Lung (tissue), 17 donors: ENCODE measurements at places on chromosomes 1 and 21. TPM values are rescaled to one million over a fixed set of nuclear protein-coding genes. Genes with fewer than 3 reads are reported as not detected.

- H3K4me1 ChIP-seq, result peaks cover 18% of the 10 kb centered on the region
- H3K4me3 ChIP-seq, result no peak overlapping the region
- DNase-seq, result no peak
These were observed 98.6 kb downstream of the RNF220 start for GRCh38 chr1:44503625-44504024.

DNA sequence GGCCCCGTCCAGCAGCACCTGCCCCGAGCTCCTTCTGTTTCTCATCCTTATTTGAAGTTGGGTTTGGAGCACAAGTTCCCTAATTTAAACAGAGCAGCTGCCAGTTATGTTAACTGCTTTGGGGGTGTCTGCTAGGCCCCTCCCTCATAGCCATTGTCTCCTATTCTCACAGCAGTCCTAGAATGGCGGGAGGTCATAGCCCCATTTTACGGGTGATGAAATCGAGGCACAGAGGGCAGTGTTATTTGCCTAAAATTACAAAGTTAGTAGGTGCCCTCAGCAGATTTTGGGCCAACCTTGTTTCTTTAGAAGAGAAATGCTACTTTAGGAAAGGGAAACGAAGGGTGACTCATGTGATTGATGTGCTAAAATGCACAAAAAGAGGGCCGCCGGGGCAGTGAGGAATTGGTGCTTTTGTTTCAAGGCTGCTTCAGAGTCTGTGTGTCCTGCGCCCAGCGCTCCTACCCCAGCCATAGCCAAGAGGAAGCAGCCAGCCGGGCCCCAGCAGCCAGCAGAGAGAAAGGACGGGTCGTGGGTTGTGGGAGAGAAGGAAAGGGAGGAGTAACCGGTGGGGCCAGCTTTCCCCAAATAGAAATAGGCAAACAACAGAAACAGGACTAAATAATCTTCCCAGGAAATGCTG, 13.0 kb downstream of the VANGL1 start:
- H3K27ac ChIP-seq, result no peak overlapping the region
- peak; percentile 34 for DNase-seq
- H3K36me3 ChIP-seq, result peaks cover 11% of the 10 kb centered on the region
- H3K27me3 ChIP-seq, result no peaks in the 10 kb centered on the region
- no peak overlapping the region for H3K4me3 ChIP-seq

GRCh38 chr1:160567858-160568682, 11.2 kb downstream of the CD84 start:
- H3K27me3 ChIP-seq, result no peaks in the 10 kb centered on the region
- no peak overlapping the region for H3K4me3 ChIP-seq
- H3K36me3 ChIP-seq, result no peaks in the 10 kb centered on the region
- DNase-seq, result peak; percentile 17

GRCh38 chr1:6634371-6635052, 9.8 kb downstream of the THAP3 start:
- H3K4me3 ChIP-seq, result no peak overlapping the region
- H3K4me1 ChIP-seq, result no peaks in the 10 kb centered on the region
- H3K27me3 ChIP-seq, result no peaks in the 10 kb centered on the region
- H3K27ac ChIP-seq, result no peak overlapping the region
- peak; percentile 57 for DNase-seq
- peaks cover 9% of the 10 kb centered on the region for H3K36me3 ChIP-seq

GRCh38 chr1:44851308-44851707, 8.3 kb upstream of the PTCH2 start:
- H3K27me3 ChIP-seq, result no peaks in the 10 kb centered on the region
- H3K4me1 ChIP-seq, result no peaks in the 10 kb centered on the region
- no peak overlapping the region for H3K4me3 ChIP-seq
- no peak overlapping the region for H3K27ac ChIP-seq
- DNase-seq, result no peak

The ZNF593OS gene
- not detected for total RNA-seq

- DNase-seq, result peak; percentile 44
- H3K27me3 ChIP-seq, result no peaks in the 10 kb centered on the region
- no peak overlapping the region for H3K27ac ChIP-seq
- no peaks in the 10 kb centered on the region for H3K4me1 ChIP-seq
These were observed 23.4 kb downstream of the COA7 start for GRCh38 chr1:52674497-52675384.

The HENMT1 gene
- 5.7 TPM for total RNA-seq

The LPAR3 gene
- 8.3 TPM for total RNA-seq

The KRTAP6-3 gene
- total RNA-seq, result not detected

GRCh38 chr21:42040411-42041180, 30.4 kb upstream of the ZBTB21 start:
- H3K4me1 ChIP-seq, result peaks cover 10% of the 10 kb centered on the region
- peak; percentile 25 for DNase-seq
- H3K27me3 ChIP-seq, result no peaks in the 10 kb centered on the region
- no peaks in the 10 kb centered on the region for H3K36me3 ChIP-seq

DNA sequence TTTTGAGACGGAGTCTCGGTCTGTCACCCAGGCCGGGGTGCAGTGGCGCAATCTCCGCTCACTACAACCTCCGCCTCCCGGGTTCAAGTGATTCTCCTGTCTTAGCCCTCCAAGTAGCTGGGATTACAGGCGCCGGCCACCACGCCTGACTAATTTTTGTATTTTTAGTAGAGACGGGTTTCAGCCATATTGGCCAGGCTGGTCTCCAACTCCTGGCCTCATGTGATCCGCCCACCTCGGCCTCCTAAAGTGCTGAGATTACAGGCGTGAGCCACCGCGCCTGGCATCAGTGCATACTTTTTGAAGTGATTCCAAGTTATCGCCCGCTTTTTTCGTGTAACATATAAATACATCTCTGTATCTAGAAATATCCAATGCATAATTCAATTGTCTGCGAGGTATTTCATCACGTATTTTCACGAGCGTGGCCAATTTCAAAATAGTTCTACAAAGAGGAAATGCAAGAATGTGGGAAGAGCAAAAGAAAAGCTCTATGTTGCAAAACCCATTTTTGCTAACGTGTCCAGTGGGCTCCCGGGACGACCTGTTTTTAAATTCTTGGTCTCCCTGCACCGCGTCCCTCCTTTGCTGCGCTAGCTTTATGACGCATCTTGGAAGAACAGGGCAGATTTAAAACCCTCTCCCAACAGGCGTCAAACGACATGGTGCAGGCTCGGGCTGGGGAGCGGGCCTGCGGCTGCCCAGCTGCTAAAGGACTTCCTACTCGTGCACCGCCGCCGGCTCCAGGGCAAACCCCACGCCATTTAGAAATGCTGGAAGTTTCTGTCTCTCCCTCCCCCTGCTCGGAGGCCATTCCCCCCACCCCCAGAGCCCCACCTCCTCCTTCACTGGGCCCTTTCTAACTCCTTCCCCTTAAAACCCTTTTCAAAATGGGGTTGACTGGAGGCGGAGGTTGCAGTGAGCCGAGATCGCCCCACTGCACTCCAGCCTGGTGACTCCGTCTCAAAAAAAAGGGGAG, 923 bp upstream of the IFNGR2 start:
- no peaks in the 10 kb centered on the region for H3K36me3 ChIP-seq
- no peaks in the 10 kb centered on the region for H3K27me3 ChIP-seq
- peaks cover 15% of the 10 kb centered on the region for H3K4me1 ChIP-seq
- DNase-seq, result peak; percentile 85

DNA sequence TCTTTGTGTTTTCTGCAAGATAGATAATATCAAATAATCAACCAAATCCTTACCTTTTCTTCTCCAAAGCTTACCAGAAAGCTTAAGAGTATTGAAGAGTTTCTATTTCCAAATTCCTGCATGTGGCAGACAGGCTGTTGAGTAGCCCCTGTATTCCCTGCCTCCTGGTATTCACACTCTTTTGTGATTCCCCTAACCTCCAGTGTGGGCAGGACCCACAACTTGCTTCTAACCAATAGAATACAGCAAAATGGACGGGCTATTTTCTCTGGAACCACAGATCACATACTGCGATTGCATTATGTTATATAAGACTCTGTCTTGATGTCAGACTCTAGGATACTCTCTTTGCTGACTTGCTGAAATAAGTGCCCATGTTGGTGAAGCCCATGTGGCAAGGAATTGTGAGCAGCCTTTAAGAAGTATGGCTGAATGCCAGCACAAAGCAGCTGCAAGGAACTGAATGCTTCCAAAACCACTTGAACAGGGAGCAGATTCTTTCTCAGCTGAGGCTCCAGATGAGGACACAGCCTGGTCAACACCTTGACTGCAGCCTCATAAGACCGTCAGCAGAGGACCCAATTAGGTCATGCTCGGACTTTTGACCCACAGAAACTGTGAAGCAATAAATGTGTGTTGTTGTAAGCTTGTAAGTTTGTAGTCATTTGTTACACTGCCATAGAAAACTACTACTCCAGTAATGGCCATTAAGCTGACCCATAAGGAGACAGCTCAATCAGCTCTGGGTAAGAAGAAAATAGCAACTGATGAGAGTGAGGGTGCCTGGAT, 47.9 kb upstream of the PLXNA2 start:
- DNase-seq, result peak; percentile 15
- no peak overlapping the region for H3K27ac ChIP-seq
- H3K36me3 ChIP-seq, result no peaks in the 10 kb centered on the region

- H3K27ac ChIP-seq, result no peak overlapping the region
- no peak overlapping the region for H3K4me3 ChIP-seq
- H3K4me1 ChIP-seq, result no peaks in the 10 kb centered on the region
- DNase-seq, result no peak
- no peaks in the 10 kb centered on the region for H3K27me3 ChIP-seq
These were observed 19.6 kb downstream of the FBXO2 start for GRCh38 chr1:11634365-11635192.

GRCh38 chr1:91160363-91161075, 138.7 kb upstream of the ZNF644 start:
- H3K27me3 ChIP-seq, result no peaks in the 10 kb centered on the region
- DNase-seq, result no peak
- H3K4me3 ChIP-seq, result no peak overlapping the region
- H3K27ac ChIP-seq, result no peak overlapping the region
- H3K4me1 ChIP-seq, result no peaks in the 10 kb centered on the region

The NHLH1 gene
- 0.18 TPM for total RNA-seq

DNA sequence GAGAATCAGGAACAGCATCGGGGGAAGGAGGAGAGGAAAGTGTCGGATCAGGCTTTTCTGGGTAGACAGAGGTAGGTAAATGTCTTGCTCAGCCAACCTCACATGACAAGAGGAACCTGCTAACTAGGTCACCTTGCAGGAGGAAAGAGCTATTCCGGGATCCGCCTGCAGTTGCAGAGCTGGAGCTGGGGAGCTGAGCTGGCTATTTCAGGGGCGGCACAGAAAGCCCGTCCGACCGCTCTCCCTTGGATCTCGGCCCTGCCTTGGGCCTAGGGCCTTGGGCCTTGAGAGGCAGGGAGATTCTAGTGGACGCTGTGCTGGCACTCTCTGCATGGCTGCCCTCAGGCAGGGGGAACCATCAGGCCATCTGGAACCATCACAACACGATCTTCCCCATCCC, 56.5 kb upstream of the CTPS1 start:
- no peaks in the 10 kb centered on the region for H3K36me3 ChIP-seq
- H3K4me3 ChIP-seq, result no peak overlapping the region
- H3K4me1 ChIP-seq, result no peaks in the 10 kb centered on the region
- no peak overlapping the region for H3K27ac ChIP-seq

The FCER1A gene
- not detected for total RNA-seq

GRCh38 chr1:98201666-98202081, 280.8 kb upstream of the DPYD start:
- DNase-seq, result no peak
- H3K4me3 ChIP-seq, result no peak overlapping the region
- H3K36me3 ChIP-seq, result no peaks in the 10 kb centered on the region
- no peaks in the 10 kb centered on the region for H3K4me1 ChIP-seq
- no peaks in the 10 kb centered on the region for H3K27me3 ChIP-seq

- H3K4me3 ChIP-seq, result no peak overlapping the region
- no peaks in the 10 kb centered on the region for H3K27me3 ChIP-seq
- DNase-seq, result no peak
- no peak overlapping the region for H3K27ac ChIP-seq
These were observed 80.0 kb upstream of the TIAM1 start for GRCh38 chr21:31424058-31424457.

- H3K27ac ChIP-seq, result no peak overlapping the region
- H3K4me3 ChIP-seq, result no peak overlapping the region
- H3K4me1 ChIP-seq, result no peaks in the 10 kb centered on the region
- no peaks in the 10 kb centered on the region for H3K36me3 ChIP-seq
- no peaks in the 10 kb centered on the region for H3K27me3 ChIP-seq
These were observed 65.3 kb upstream of the MAGI3 start for GRCh38 chr1:113325022-113325421.

The TESK2 gene
- 8.7 TPM for total RNA-seq

The ACOT7 gene
- 37.4 TPM for total RNA-seq

GRCh38 chr1:94658221-94658620, 116.7 kb upstream of the F3 start:
- H3K4me1 ChIP-seq, result peaks cover 8% of the 10 kb centered on the region
- no peak for DNase-seq
- H3K4me3 ChIP-seq, result no peak overlapping the region
- H3K27ac ChIP-seq, result no peak overlapping the region

GRCh38 chr1:8354038-8354437, 36.1 kb downstream of the SLC45A1 start:
- peaks cover 8% of the 10 kb centered on the region for H3K36me3 ChIP-seq
- no peak overlapping the region for H3K27ac ChIP-seq
- H3K4me3 ChIP-seq, result no peak overlapping the region
- no peaks in the 10 kb centered on the region for H3K27me3 ChIP-seq
- H3K4me1 ChIP-seq, result peaks cover 23% of the 10 kb centered on the region

GRCh38 chr1:26838474-26839338, 12.2 kb downstream of the ZDHHC18 start:
- DNase-seq, result no peak
- H3K4me1 ChIP-seq, result no peaks in the 10 kb centered on the region
- peaks cover 13% of the 10 kb centered on the region for H3K36me3 ChIP-seq
- no peak overlapping the region for H3K27ac ChIP-seq
- H3K27me3 ChIP-seq, result no peaks in the 10 kb centered on the region
- no peak overlapping the region for H3K4me3 ChIP-seq

- DNase-seq, result no peak
- no peaks in the 10 kb centered on the region for H3K27me3 ChIP-seq
- H3K36me3 ChIP-seq, result no peaks in the 10 kb centered on the region
- no peak overlapping the region for H3K27ac ChIP-seq
- no peak overlapping the region for H3K4me3 ChIP-seq
These were observed 560.1 kb downstream of the OMA1 start for GRCh38 chr1:57986432-57986831.

DNA sequence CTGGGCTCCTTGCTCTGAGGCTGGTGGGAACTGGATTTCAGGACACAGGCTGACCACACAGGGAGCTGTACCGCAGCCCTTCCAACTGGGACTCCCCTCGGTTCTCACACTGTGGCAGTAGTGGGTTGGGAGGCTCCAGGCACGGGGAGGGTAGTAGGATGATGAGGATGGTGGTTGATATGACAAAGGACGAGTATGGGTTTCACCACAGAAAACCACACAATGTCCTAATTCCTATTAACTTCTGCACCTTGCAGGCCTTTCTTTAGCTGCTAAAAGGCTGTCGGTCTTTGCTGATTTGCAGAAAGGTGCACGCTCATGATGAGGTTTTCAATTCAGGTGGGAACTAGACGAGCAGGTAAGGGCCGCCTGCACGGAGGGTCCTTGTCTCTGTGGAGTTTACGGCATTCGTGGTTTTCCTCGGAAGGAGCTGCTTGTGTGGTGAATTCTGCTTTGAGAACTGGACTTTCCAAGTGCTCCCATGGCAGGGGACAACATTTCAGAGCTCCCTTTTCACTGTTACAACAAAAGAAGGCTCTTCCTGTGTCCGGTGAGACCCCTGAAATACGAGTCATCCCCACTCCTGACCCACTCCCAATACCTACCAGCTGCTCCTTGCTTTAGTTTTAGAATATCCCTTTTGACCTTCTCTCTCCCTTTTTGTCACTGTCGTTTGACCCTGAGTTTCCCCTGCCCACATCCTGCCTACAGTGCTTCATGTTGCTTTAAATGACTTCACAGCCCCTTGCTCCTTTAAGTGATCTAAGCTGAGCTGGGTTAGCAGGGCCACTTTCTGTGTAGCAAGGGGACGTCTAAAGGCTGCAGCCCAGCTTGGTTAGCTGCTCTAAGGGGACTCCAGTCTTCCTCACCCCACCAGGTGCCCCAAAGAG, 125.1 kb downstream of the MRPS6 start:
- DNase-seq, result no peak

The RCAN3 gene
- 21.4 TPM for total RNA-seq
